NCI-H774 (cell line): ENCODE measurements at places on chromosomes 13 and 19.

GRCh38 chr13:33636243-33636642 lies 181.7 kb upstream of the RFC3 start:
- no peak for DNase-seq

- no peak for DNase-seq
Observed at GRCh38 chr19:21838646-21839045, 2.7 kb upstream of the ZNF43 start.

- no peak for DNase-seq
Observed at GRCh38 chr19:18446811-18447359, 9.0 kb upstream of the ISYNA1 start.

DNA sequence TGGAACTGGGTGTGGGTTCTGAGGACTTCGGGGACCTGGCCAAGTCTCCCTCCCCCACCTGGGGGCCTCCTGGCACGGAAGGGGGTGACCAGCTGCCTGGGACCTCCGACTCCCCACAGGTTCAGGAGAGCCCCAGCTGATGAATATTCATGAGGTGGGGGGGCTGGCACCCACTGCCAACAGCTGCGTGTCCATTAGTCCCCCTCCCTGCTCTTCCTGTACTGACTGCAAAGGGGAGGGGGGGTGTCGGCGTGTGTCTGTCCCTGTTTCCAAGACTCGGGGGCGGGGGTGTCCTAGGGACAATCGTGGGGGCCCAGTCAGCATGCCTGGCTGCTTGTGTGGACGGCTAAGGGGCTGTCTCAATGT lies 10.6 kb upstream of the NFIX start:
- no peak for DNase-seq

GRCh38 chr19:16185768-16186123 lies 536 bp downstream of the FAM32A start:
- no peak for DNase-seq

DNA sequence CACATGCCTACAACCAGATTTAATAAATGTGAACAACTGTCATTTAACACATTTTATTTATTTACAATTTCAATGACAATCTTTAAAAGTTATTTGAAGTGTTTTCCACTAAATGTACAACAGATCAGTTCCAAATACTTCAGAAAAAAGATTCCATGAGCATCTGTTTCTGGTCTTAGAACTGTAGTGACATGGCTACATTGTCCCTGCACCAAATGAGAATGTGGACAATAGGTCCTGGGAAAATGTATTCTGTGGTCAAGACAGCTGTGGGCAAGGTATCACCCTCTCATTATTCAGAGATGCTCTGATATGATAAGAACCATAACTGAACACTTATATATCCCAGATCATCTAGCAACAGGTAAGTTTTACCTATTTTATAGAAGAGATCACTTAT lies 43.7 kb downstream of the ELF1 start:
- DNase-seq = no peak

- no peak for DNase-seq
Observed at GRCh38 chr19:17536955-17537354, 18.5 kb upstream of the COLGALT1 start.

GRCh38 chr19:28543244-28543776 lies 669.6 kb downstream of the UQCRFS1 start:
- DNase-seq = no peak

DNA sequence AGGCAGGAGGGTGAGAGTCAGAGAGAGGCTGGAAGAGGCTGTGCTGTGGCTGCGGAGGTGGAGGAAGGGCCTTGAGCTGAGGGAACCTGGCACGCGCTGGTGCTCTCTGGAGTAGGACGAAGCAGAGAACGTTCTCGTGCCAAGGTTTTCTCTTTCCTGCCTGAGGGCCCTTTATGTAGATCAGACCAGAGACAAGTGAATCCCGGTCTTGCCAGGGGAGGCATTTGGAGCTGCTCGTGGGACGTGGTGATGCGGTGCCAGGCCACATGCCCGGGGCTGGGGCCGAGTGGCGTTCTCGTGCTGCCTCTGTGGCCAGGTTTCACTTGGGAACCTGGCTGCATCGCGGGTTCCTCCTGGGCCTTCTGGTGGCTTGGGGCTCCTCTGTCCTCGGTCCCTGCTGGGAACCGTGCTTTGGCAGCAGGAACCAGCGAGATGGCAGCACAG lies 54.2 kb downstream of the KDM4B start:
- no peak for DNase-seq

- no peak for DNase-seq
Observed at GRCh38 chr19:21084343-21084742, 2.3 kb downstream of the ZNF714 start.

GRCh38 chr19:30074741-30075715 lies 133.0 kb downstream of the URI1 start:
- no peak for DNase-seq

DNA sequence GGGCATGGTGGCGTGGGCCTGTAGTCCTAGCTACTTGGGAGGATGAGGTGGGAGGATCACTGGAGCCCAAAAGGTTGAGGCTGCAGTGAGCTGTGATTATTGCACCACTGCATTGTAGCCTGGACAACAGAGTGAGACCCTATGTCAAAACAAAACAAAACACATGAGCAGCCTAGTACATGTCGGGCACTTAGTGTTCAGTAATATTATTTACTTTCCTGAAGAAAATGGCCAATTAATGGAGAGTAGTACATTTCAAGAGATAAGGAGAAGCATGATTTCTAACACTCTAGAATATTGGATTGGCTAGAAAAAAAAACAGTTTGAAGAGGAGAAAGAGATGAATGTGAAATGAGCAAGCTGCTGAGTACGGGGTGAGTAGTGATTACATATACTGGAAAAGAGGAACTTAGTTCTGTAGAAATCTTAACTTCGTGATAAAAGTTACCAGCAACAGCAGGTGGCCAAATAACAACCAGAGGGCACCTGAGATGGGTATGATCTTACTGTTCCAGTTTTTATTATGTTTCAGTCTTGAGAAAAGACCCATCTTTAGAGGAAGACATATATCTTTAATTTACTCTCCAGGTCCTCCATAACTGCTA lies 36.2 kb downstream of the SPATA13 start:
- DNase-seq = no peak

- no peak for DNase-seq
Observed at GRCh38 chr19:5037936-5038335, 69.0 kb downstream of the KDM4B start.

DNA sequence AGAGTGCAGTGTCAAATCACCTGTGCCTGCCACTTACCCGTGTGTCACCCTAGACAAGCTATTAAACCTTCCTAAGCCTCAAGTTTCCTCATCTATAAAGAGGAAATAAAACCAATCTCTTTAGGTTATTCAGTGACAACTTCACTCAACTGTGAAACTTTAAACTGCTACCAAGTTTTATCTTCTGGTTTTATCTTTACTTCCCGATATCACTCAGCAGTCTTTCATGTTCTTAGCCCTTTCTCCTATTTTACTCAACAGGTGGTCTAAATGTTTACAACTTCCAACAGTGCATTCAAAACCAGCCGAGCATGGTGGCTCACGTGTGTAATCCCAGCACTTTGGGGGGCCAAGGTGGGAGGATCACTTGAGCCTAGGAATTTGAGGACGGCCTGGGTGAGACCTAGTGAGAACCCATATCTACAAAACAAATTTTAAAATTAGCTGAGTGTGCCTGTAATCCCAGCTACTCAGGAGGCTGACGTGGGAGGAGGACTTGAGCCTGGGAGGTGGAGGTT lies 59.6 kb downstream of the GPALPP1 start:
- no peak for DNase-seq

GRCh38 chr19:46351241-46352041 lies 4.6 kb downstream of the PPP5C start:
- no peak for DNase-seq

- no peak for DNase-seq
Observed at GRCh38 chr13:32045982-32046785, 14.6 kb downstream of the FRY start.

DNA sequence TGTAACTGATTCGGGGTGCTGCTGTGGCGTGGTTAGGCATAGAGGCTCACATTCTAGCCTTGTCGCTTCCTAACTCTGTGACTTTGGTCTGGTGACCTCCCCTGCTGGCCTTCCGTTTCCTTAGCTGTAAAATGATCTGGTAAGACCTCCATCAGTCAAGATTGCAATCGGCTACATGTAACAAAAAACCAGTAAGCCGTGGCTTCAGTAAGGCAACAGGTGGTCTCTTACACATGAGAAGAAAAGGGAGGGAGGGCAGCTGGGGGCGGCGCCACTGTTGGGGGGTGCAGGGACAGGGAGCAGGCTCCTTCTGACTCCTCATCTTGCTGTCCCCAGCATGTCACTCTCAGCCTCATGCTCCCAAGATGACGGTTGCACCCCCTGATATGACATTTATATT lies 148.0 kb downstream of the SIPA1L3 start:
- DNase-seq = no peak

- DNase-seq = no peak
Observed at GRCh38 chr13:41008349-41008980, 10.7 kb downstream of the ELF1 start.

GRCh38 chr19:1416014-1416841 lies 8.8 kb downstream of the DAZAP1 start:
- DNase-seq = no peak

GRCh38 chr13:92137520-92137919 lies 739.1 kb downstream of the GPC5 start:
- DNase-seq = no peak

GRCh38 chr13:110557610-110558305 lies 3.8 kb downstream of the RAB20 start:
- DNase-seq = peak; percentile 80

DNA sequence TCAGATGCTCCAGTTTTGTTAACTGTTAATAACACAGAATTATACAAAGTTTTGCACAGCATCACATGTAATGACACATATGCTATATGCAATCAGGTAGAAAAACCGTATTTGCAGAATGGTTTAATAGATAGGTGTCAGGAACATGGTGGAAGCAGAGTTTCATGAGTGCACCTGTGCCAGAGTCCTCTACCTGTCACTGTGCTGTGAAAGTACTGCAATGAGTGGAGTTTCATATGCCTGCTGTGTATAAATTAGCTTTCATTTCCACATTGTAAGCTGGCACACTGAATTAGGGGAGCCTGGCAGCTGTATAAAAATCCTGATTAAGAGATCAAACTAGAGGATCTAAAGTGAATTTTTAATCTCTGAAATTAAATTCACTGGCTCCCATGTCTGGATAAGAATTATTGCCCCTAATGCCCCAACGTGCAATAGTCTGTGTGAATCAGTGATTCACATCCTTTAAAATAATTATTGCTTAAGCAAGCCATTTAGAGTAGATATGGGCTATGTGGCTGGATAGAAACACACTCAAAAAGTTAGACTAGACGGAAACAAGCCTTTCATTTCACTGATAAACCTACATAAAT lies 8.5 kb upstream of the EEF1AKMT1 start:
- DNase-seq = no peak

DNA sequence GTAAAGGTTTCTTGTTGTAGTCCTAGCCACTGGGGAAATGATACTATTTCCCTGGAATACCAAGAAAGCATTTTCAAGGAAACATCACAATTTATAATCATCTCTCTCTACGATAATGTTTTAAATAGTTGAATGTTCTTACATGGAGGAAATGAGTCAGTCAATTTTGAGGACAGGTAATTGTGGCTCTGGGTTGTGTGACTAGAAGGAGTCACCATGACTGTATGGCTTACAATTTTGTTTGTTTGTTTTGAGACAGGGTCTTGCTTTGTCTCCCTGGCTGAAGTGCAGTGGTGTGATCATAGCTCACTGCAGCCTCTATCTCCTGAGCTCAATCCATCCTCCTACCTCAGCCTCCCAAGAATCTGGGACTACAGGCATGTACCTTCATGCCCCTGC lies 47.4 kb downstream of the COG3 start:
- no peak for DNase-seq

DNA sequence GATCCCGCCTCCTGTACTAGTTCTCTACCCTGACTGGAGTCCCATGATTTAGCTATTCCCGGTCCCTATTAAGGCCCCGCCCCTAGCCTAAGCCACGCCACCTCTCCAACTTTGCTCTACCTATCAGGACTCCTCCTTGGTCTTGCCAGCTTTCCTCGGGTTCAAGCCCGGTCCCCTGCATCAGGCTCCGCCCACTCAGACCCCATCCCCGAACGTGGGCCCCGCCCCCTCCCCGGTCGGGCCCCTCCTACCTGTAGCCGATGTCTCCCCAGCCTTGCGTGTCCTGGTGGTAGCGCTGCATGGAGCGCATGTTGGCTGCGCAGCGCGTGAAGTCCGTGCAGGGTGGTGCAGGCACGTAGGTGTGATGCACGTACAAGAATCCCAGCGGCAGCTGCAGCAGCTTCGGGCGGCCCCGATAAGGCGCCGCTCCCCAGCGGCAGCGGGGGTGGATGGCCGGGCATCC lies 7.3 kb upstream of the RASAL3 start:
- DNase-seq = no peak

- DNase-seq = no peak
Observed at GRCh38 chr13:26485288-26485687, 72.2 kb upstream of the WASF3 start.

GRCh38 chr19:18597809-18598660 lies 8.6 kb downstream of the CRLF1 start:
- no peak for DNase-seq

DNA sequence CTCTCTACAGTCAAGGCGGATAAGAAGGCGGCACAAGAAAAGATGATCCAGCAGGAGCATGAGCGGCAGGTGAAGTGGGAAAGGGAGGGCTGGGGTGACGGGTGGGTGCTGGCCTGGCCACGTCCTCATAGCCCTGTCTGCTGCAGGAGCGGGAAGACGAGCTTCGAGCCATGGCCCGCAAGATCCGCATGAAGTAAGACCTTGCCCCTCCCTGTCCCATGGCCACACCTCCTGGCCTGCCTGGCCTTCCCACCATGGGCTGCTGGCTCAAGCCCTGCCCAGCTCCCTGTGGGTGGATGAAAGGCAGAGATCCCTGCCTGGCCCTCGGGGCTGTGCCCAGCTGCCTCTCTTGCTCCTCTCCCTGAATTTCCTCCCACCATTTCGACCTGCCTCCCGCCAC lies 7.2 kb downstream of the ZNF296 start:
- DNase-seq = no peak

- no peak for DNase-seq
Observed at GRCh38 chr13:32642316-32642715, 56.1 kb downstream of the PDS5B start.

DNA sequence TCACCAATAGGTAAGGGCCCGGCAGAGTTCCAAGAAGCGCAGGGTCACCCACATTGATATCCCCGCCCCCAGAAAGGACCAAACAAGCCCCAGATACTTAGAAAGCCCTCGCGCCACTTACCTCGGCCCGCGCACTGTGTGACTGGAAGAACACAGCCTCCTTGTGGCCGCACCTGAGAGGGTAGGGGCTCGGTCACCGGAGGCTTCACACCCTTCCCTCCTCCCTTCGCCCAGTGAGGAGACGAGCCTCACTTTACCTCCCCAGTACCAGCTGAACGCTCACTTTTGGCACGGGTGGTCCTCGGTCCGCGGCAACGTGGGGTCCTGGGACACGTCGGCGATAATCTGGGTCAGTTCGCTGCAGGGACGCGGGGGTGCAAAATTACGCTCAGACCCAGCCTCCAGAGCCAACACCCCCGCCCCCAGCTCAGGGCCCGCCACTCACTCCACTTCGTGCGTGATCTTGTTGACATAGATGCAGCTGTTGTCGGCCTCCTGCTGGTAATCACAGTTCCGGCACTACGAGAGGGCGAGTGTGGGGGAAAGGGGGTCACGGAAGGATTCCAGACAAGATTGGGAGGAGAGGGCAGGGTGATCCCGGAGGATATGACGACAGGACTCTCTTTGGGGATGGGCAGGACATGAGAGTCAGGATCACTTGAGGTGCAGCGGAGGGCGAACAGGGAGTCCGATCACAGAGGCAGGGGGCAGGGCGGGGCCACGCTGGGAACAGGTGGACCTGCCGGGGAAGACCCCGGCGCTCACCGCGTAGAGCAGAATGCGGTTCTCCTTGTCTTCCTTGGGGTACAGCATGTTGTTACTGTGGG lies 568 bp downstream of the POLR2I start:
- no peak for DNase-seq
